ENCODE measurements at places on chromosomes 11 and 22.

- peak; percentile 21 for DNase-seq
Observed at GRCh38 chr11:117458275-117459122, 130.8 kb downstream of the CEP164 start.

DNA sequence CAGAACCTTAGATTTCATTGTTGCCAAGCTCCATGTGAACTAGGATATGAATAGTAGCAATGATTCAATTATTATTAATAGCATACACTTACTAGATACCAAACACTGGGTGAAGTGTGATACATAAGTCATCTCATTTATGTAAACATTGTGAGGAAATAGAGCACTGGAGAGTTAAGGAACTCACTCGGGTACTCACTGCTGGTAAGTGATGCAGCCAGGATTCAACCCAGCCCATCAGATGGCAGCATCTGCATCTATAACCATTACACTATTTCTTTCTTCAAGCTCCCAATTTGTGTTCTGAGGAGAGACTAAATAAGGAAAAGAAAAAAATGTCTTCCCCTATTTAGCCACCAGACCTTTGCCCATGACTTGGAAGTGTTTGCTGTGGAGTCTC, 10.2 kb upstream of the ALG8 start:
- no peak for DNase-seq

- DNase-seq = peak; percentile 24
Observed at GRCh38 chr11:48107188-48107704, 109.4 kb upstream of the OR4B1 start.

- DNase-seq = no peak
Observed at GRCh38 chr11:67279589-67280340, 9.3 kb upstream of the ANKRD13D start.

- no peak for DNase-seq
Observed at GRCh38 chr22:26846645-26847044, 189.3 kb downstream of the MIAT start.

DNA sequence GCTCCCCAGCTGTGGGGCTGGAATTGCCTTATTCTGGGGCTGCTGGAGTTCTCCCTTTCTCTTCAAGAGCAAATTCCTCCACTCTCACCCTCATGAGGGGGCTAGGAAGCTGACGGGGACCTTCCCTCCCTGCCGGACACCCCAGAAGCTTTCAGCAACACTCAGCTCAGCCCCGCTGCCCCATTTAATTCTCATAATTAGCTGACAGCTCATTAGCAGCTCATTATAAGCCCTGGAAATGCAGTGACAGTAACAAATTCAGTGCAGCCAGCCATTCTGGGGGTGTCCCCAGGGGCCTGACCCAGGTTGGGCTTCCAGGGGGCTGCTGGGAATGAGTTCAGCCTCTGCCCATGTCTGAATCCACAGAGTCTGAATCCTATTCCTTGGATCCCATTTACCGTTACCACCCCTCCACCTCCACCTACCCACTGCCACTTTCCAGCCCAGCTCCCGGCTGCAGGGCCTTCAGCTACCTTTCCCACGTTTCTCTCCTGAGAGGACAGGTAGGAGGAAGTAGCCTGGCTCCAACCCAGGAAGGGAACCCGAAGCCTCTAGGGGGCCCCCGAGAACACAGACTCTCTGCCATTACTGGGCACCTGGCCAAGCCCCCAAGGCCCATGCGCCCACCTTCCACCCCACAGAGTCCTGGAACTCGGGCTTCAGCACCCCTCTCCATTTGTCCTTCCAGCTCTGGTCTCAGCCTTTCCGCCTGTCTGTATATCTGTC, 101.7 kb upstream of the LMO1 start:
- DNase-seq = no peak

Data from stimulated activated CD8-positive, alpha-beta memory T cell treated with anti-CD3 and anti-CD28 coated beads, Interleukin-2, amount 100 ng/mL, for 48 hours (primary cell).